ENCODE measurements at places on chromosomes 16 and 17. TPM values are rescaled to one million over a fixed set of nuclear protein-coding genes. Genes with fewer than 3 reads are reported as not detected.

DNA sequence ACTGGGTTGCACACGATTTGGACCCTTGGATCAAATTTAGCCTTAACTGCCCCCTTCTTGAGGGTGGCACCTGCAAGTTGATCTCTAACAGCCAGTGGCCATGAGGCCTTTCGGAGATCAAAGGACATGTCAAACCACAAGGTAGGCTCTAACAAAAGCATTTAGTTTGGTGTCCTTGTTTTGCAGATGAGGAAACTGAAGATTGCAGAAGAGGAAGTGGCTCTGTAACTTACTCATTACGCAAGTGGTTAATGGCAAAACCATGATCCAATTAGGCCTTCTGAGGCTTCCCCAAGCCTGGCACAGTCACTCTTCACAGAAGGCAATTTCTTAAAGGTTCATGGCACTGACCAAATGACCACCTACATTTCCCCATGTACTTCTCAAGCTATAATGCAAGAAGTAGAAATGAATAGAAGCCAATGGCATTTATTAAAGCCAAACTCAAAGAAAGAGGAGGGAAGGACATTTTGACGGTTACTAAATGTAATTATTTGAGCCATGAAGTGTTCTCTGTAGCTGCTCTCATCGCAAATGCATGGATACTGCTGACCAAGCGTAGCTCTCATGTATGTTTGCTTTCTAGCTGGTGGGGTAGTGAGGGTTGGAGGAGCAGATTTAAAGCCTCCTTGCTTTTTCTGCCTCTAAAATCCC lies 32.8 kb upstream of the ABCC12 start:
- peaks cover 2% of the 10 kb centered on the region for H3K36me3 ChIP-seq
- H3K27me3 ChIP-seq: peaks cover 7% of the 10 kb centered on the region
- DNase-seq: no peak
- peaks cover 11% of the 10 kb centered on the region for H3K4me1 ChIP-seq

The SPAG7 gene
- 39.0 TPM for total RNA-seq

DNA sequence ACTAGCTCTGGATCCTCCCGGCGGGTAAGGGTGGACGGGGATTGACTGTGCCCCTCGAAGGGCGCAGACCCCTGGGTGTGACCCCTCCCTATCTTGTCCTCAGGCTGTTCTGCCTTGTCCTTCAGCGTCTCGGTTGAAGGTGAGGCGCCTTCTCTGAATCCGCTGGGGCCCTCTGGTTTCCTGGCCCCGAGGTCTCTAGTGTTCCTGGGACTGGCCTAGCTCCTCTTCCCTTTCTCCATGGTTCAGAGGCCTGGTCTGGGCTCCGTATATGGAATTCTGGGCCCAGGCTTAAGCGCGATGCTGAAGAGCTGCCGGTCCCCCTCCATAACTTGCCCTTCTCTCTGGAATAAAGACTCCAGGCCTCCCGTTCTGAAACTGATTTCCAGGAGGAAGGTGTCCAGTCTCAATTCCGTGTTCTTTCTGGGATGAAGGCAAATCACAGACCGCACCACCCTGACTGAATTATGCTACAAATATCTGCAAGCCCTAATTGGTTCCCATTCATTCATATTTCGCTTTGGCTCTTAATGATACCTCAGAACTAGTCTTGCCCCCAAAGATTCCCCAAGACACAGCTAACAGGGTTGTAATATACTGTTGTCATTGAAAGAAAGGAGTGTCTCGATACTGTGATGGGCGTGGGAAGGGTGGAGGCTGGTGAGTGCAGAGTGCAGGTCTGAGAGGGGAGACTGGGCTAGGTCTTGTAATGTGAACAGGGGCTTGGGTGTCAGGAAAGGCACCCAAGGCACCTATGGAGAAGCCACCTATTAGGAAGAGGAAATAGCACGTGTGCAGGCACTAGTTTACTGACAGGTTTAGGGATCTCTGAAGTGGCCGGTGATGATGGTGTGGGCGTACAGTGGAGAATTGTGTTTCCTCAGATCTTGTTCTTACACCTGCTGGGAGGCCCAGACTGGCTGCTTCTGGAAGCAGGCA lies 851 bp downstream of the EDC4 start:
- no peak for DNase-seq
- H3K36me3 ChIP-seq: no peaks in the 10 kb centered on the region
- H3K4me3 ChIP-seq: peak overlapping the region; percentile 95
- no peaks in the 10 kb centered on the region for H3K27me3 ChIP-seq

GRCh38 chr17:71572343-71572742 lies 548.5 kb upstream of the SOX9 start:
- no peaks in the 10 kb centered on the region for H3K27me3 ChIP-seq
- no peak overlapping the region for H3K4me3 ChIP-seq
- no peak for DNase-seq
- no peaks in the 10 kb centered on the region for H3K36me3 ChIP-seq
- H3K4me1 ChIP-seq: no peaks in the 10 kb centered on the region

GRCh38 chr17:50877838-50878237 lies 11.7 kb upstream of the TOB1 start:
- H3K27me3 ChIP-seq: no peaks in the 10 kb centered on the region
- H3K4me1 ChIP-seq: peaks cover 13% of the 10 kb centered on the region
- no peak for DNase-seq
- H3K36me3 ChIP-seq: no peaks in the 10 kb centered on the region

DNA sequence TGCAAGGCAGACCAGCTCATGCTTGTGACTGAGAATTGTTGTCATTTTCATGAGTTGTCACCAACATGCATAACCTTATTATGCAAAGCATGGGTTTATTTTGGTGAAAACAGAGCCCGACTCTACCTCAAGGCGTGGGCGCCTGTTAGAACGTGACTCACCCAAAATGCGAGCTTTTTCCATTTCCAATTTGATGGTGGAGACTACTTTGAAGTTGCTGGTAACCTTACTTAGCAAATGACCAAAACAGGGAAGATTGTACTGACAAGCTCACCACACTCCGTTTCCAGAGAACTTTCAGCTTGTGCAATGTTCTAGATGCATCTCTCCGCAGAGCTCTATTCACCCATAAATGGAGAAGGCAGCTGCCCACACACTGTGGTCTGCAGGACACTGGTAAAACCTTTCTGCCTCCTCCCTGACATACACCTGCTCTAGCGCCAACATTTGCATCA lies 284.5 kb downstream of the MAF start:
- no peaks in the 10 kb centered on the region for H3K36me3 ChIP-seq
- peaks cover 12% of the 10 kb centered on the region for H3K4me1 ChIP-seq
- peak overlapping the region; percentile 61 for H3K4me3 ChIP-seq
- H3K27me3 ChIP-seq: peaks cover 20% of the 10 kb centered on the region
- DNase-seq: no peak

The CAPN15 gene
- 71.0 TPM for total RNA-seq

The TVP23B gene
- 17.2 TPM for total RNA-seq

- peaks cover 12% of the 10 kb centered on the region for H3K27me3 ChIP-seq
- no peaks in the 10 kb centered on the region for H3K36me3 ChIP-seq
- peaks cover 38% of the 10 kb centered on the region for H3K4me1 ChIP-seq
- H3K4me3 ChIP-seq: no peak overlapping the region
- peak overlapping the region; percentile 9 for H3K27ac ChIP-seq
These were observed 4.5 kb downstream of the PLLP start for GRCh38 chr16:57279780-57280638.

DNA sequence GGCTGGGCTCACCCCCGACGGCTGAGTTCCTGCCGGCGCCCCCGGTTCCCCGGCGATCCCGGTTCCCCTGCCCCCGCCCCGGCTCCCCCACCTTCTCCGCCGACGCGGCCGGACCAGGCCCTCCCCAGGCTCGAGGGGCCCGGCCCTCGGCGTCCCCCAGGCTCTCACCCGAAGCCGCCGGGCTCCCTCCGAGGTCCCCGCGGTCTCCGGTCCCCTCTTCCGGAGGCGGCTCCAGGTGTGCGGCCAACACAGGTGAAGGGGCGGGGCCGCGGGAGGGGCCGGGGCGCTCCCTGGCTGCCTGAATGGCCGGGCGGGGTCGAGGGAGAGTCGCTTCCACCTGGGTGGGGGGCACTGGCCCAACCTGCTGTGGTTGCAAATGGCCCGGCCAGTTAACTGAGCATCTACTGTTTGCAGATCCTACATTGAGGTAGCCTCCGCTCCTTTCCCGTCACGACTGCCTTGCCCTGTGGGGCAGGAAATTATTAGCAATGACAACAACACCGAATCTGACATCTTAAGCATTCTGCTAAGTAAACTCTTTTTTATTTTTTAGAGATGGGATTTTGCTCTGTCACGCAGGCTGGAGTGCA lies at the start of gene BICDL2:
BICDL2 (minus strand) TSS at position 219 of the 590 bp plus-strand sequence. CDS start 1,448 bp downstream, outside the sequence.
- H3K27ac ChIP-seq: no peak within 1 kb of the TSS
- peaks cover 71% of the 10 kb centered on the region for H3K27me3 ChIP-seq
- H3K4me3 ChIP-seq: peak within 1 kb of the TSS; percentile 67

DNA sequence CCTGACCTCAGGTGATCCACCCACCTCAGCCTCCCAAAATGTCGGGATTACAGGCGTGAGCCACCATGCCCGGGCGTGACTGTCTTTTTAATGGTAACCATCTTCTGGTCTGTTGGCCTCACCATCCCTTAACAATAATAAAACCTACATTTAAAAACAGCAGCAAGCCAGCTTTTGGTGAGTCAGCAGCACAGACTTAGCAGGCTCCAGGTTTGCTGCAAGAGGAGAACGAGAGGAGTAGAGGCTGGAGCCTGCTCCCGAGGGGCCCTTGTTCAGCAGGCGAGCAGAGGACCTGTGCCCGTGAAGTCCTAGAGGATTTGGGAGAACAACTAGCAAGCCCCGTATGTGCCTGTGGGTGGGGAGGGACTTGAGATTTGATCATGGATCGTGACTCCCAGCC lies 35.7 kb downstream of the MYH13 start:
- H3K4me3 ChIP-seq: no peak overlapping the region
- no peaks in the 10 kb centered on the region for H3K36me3 ChIP-seq
- DNase-seq: no peak
- H3K27ac ChIP-seq: no peak overlapping the region

The TBX4 gene
- total RNA-seq: not detected

Measured in T-helper 17 cell (primary cell).